Left renal cortex interstitium (tissue), 4 donors: ENCODE measurements at places on chromosomes 11 and 22.

GRCh38 chr11:105490333-105490732 is 119.5 kb upstream of the GRIA4 start:
- no peak for DNase-seq

DNA sequence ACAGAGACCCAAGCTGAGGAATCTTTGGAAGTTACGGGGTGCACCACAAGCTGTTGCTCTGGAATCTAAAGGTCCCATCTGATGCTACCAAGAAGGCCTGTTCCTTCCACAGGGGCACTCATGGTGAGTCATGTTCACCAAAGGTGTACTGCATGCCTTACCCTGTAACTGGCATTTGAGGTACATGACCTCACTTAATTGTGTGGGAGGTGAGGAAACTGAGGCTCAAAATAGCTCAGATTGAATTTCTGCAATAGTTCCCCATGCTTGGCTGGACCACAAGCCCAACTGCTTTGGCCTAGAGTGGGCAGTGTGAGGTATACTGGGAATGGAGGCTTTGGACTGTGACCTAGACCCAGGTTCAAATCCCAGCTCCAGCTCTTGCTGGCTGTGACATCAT is 8.2 kb downstream of the MTFP1 start:
- no peak for DNase-seq

DNA sequence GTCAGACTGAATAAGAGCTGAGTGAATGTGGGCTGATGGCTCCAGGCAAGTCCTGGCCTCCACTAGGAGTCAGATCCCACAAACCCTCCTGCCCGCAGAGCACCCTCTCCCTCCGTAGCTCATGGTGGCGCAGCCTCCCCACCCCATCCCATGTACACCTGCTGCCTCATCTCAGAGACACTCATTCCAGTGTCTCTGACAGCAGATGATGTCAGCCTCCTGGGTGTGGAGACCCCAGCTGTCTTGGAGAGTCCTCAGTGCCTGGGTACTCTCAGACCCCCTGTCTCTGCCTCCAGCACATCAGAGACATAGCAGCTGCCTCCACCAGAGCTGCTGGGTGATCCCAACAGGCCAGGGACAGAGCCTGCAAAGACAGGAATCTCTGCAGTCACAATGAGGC is 9.5 kb downstream of the IGLL5 start:
- no peak for DNase-seq

- no peak for DNase-seq
Observed at GRCh38 chr22:31474743-31475142, 14.9 kb downstream of the EIF4ENIF1 start.

DNA sequence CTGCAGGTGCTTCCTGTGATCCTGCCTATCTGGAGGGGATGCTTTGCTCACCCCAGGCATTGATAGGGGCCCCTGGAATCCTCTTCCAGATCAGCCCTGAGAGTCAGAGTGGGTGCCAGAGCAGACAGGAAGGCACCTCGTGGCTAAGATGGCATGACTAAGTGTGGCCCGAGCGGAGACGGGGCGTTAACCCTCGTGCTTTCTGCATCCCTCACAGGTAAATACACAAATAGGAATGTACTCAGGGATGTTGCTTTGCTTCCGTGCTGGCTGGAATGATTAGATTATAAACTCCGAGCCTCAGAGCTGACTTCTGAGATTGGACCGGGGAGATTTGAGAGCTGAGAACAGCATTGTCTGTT is 312.7 kb upstream of the B3GAT1 start:
- DNase-seq = no peak

DNA sequence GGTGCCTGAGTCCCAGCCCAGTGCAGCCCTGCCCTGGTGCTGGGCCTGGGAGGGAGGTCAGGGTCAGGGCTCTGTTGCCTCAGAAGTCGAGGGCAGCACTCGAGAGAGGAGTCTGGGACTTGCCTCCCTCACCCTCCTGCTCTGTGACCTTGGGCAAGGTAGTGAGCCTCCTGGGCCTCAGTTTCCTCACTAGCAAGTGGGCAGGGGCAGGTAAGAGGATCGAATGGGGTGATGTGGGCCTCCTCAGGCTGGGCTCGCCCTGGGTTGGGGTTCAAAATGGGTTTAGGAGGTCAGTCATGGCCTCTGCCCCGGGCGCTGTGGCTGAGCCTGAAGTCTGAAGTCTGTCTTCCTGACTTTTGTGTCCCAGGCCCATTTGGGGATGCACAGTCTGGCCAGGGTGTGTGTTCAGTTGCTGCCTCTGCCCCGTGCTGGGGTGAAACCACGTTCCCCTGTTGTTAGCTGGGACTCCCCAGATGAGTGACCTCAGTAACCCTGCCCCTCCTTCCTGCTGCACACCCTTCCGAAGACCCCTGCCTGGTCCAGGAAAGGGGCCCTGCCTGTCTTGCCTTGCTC is 40.9 kb upstream of the CELSR1 start:
- DNase-seq = no peak

DNA sequence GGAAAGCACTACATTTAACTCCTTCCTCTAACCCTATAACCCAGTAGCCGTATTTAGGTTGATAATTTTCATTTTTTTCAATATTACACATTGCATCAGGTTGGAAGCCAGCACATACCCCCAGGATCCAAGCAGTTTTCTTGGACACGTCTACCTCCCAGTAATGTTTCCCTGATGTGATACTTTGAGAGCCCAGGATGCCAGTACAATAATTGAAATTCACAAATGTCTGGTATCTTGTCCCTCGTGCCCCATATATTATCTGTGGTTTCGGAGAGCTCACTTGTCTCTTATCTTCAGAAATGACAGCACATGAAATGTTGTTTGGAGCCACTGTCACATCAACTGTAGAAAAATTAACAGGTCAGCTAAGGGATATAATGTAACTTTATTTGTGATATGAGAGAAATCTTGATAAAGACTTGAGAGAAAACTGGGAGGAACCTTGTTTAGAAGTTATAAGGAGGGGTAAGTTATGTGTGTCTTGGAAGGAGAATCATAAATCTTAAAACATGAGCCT is 19.8 kb downstream of the TRIM5 start:
- DNase-seq = no peak

GRCh38 chr22:44570476-44571445 is 72.7 kb upstream of the RTL6 start:
- no peak for DNase-seq

GRCh38 chr11:407651-408123 is 7.1 kb downstream of the SIGIRR start:
- no peak for DNase-seq

DNA sequence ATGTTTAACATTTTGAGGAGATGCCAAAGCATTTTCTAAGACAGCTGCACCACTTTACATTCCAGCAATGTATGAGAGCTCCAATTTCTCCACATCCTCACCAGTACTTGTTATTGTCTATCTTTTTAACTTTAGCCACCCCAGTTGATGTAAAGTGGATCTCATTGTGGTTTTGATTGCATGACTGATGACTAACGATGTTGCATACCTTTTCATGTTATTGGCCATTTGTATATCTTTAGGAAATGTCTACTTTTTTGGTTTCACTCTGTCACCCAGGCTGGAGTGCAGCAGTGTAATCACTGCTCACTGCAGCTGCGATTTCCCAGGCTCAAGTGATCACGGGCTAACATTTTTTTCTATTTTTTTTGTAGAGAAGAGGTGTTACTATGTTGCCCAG is 8.9 kb downstream of the TTC28 start:
- DNase-seq = no peak

GRCh38 chr11:79314906-79315689 is 125.7 kb downstream of the TENM4 start:
- peak; percentile 23 for DNase-seq

DNA sequence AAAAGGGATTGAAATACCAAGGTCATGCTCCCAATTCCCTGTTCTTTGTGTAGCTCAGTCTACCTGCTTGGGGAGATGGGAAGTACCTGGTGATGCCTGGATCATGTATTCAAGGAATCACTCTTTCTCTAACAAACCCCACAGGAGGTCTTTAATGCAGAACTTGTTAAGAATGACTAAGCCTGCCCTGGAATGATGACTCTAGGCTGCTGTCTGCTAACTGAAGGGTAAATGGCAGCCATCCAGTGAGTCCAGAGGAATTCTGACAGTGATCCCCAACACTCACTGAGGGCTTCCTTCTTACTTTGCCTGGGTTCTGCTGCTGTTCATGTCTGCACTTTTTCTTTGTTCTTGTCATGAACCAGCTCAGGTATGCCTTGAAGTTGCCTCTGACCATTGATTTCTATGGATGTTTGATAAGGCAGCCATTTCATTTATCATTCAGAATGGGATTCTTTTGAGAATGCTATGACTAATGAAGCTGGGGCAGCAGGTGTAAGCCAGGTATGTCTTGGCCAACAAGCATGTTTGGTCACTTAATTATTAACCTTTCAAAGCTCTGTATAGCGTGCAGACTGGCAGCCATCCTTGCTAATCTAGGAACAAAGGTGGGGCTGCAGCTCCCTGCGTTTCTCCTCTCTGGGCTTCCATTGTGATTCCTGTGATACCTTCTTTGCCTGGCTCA is 11.4 kb downstream of the PRSS23 start:
- DNase-seq = no peak

DNA sequence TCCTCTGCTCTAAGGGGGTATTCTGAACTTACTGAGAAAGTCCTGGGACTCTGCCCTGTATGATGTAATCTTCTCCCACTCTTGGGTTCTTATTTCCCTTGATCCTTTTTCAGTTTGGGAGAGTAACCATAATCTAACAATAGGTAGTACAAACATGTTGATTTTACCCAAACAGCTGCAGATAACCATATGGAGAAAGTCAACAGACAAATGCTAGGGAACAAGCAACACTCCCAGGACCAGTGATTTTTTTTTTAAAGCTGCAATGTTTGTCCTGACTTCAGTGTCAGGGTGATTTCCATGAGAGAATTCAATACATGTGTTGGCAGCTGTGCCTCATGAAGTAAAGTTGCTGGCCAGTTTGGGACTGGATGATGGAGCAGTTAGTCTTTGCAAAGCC is 156.5 kb downstream of the FCHSD2 start:
- no peak for DNase-seq

GRCh38 chr11:100825626-100826025 is 138.5 kb downstream of the ARHGAP42 start:
- DNase-seq = no peak

GRCh38 chr11:66910669-66911068 is 47.5 kb downstream of the PC start:
- DNase-seq = no peak

DNA sequence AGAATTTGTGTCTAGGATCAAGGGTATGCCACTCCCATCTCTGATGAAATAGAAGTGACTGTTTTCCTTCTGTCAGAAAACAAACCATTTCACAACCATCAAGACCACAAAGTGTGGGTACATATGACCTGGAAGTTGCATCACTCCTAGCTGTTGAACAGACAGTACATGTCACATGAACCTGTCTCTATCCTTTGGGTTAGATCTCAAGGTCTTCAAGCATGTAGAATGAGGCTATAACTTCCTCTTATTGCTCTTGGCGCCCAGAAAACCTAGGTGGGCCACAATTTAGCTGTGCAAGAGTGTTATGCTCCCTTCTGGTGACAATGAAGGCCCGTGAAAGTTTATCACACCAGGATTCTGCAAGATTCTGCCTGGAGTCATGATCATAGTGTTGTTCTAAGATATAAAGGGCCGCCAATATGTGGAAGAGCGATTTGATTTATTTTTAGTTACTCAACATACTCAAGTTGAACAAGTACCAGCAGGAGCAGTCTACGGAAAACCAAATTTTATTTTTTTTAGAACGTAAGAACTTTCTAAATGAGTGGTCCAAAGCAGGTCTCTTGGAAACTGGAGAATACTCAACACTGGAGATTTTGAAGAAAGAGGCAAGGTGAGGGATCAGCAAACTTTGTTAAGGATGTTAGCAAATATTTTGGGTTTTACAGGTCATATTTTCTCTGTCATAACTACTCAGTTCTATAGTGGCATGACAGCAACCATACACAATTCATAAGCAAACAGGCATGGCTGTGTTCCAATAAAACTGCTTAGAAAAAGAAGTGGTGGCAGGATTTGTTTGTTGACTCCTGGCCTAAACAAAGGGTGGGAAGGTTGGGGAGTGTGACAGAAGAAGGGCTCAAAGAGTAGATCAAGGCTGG is 101.8 kb downstream of the USP35 start:
- no peak for DNase-seq

DNA sequence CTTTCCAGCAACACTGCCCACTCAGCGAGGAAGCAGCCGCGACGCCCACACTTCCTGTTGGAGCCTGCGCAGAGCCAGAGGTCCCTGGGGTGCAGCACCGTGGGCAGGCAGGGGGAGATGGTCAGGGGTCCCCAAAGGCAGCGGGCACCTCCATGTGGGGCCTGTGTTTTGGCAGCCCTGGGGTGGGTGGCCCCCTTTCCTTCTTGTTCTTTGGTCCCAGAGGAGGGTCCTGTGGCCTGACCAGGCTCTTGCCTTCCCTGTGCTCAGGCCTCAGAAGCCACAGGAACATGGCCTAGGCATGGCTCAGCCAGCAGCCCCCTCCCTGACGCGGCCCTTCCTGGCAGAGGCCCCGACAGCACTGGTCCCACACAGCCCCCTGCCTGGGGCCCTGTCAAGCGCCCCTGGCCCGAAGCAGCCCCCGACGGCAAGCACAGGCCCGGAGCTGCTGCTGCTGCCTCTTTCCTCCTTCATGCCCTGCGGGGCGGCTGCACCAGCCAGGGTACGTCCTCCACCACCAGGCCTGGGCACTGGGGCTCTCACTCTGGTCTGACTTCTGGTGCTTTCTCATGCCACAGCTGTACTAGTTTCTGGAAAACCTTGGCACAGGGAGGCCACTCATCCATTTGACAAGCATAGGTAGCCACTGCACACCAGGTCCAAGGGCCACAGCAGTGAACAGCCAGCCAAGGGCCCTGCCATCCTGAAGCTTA is 47.1 kb downstream of the PISD start:
- no peak for DNase-seq

DNA sequence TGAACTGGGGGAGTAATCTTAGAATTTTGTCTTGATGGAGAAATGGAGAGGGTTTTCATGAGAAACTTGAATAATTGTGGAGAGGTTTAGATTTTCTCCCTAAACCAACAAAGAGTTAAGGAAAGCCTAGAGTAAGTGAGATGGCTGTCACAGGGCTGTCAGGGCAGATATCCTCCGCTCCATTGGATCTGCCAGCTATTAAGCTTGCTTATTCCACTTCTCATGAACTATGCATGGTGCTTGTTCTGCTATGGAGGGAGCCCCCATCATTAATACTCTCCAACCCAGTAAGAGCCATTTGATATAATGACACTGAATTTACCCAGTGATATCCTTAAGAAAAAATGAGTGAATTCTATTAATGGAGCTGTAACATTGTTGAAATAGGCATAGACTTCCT is 342.8 kb upstream of the MTNR1B start:
- DNase-seq = no peak

- DNase-seq = no peak
Observed at GRCh38 chr22:38465673-38466490, 2.0 kb upstream of the KDELR3 start.

- no peak for DNase-seq
Observed at GRCh38 chr11:61543606-61544306, 35.2 kb downstream of the LRRC10B start.

- DNase-seq = no peak
Observed at GRCh38 chr22:43388420-43388851, 23.4 kb upstream of the MPPED1 start.
